ENCODE measurements at places on chromosomes 11 and 22.

DNA sequence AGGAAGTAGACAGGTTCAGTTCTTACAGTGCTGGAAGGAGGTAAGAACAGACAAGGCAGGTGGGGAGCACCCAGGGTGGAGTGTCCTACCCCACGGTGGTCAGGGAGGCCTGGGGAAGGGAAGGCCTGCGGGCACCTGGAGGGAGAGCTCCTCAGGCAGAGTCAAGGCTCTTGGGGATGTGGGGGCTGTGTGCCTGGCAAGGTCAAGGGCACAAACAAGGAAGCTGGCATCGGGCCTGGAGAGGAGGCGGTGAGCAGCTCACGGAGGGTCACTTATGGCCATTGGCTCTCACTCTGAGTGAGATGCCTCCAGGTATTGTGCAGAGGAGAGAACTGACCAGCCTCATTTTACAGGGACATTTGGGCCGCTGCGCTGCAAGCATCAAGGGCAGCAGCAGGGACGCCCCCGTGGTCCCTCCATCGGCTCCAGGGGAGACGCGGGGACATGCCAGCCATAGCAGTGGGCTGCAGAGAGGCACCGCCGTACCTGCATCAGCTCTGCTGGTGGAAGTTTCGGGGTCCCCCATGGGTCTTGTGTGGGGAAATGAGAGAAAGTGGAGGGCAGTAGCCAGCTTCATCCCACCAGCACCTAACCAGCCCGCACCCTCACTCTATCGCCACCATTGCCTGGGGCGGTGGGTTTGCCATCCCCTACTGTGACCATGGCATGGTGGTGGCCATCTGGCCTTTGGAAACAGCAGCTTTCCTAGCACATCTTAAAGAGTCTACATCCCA, 37.5 kb upstream of the RTL6 start:
- no peak for DNase-seq

DNA sequence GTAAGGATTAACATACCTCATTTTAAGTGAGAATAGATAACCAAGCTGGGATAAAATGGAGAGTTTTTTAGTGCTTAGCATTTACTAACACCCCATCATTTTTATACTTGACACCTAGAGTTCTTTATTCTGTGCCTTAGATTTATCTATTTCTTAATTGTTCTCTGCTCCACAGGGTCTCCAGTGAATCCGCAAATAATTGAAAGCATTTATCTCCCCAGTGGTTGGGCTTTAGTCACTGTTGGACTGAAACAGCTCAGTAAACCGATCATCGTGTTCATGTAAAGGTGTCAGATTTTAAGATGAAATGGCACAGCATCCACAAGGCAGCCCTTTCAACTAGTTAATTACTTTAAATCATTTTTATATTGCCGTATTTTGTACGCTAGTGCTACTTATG, 17.8 kb upstream of the GRIA4 start:
- DNase-seq: no peak

- DNase-seq: no peak
Observed at GRCh38 chr11:41431784-41432183, 27.7 kb downstream of the LRRC4C start.

- no peak for DNase-seq
Observed at GRCh38 chr11:130022799-130023198, 20.2 kb upstream of the PRDM10 start.

DNA sequence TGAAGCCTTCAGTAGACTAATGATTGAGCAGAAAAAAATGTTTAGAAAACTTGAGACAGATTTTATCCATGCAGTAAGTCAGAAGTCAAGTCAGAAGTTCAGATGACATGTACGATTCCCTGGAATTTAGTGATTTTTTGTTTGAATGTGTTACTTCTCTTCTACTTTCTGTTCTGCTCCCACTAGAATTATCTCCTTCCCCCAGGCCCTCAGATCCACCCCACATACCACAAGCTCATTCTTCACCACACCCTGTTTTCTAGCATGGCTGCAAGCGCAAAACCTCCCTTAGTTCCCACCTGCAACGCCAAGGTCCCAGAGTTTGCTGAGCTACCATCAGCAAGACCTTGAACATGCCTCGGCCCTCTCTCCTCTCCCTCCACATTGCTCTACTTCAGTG, 64.1 kb downstream of the KCNJ1 start:
- DNase-seq: no peak

DNA sequence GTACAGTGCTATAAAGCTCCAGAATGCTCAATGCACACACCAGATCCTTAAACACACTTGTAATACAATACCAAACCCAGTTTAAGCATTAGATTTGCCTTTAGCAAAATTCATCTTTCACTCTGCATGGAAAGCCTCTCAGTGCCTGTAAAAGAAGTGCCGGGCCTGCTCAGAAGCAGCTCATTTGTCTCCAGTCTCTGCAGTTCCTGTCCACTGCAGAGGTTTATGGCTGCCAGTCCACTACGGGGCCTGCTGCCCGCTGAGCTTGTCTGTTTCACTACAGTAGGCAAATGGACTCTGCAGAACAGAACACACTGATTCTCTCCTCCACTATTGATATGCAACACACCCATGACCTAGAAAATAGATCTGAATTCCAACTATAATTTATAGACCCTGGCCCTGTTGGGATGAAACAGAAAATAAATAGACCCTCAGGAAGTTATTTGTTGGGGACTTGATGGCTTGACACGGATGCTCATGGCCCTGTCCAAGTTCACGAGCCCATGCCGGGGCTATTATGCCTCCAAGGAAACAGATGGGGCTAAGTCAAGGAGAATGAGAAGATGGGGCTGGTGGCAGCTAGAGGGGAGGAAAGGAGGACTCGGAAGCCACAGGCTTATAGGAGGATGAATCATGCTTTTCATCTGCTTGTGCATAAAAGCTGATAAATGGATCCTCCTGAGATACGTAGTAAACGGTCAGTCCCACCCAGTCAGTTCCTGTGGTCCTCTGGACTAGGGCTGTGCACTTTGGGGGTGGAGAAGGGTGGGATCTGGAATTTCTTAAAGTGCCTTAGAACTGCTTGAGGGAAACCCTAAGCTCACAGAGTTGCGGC, 416.8 kb upstream of the TENM4 start:
- no peak for DNase-seq

- no peak for DNase-seq
Observed at GRCh38 chr22:41521126-41521525, 23.1 kb downstream of the POLR3H start.

- no peak for DNase-seq
Observed at GRCh38 chr22:50701076-50701419, 28.4 kb downstream of the SHANK3 start.

DNA sequence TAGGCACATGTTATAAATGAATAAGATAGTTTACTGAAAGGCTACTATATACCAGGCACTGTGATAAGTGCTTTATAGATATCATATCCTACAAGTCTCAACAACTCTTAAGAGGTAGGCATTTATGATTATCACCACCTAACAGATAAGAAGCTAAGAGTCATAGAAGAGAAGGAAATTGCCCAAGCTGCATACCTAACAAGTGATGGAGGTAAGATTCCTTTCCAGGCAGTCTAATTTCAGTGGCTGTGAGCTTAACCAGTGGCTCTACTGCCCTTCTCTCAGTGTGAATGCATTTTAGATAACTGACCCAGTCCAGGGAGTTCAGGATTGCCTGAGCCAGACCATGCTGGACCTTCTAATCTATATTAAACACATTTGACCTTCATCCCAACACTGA, 39.2 kb downstream of the HEPHL1 start:
- no peak for DNase-seq

- DNase-seq: no peak
Observed at GRCh38 chr11:33063326-33063881, 24.0 kb downstream of the TCP11L1 start.

DNA sequence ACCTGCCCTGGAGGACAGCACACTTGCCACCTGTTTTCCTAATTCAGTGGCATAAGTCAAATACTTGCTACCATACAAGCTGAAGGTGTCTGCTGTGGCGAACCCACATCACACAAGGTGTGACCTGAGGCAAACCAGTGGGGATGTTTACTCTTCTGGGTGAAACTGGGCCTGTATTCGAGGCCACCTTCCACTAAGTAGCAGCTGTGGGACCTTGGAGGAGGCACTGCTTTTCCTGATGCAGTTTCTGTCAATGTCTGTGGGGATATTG, 927.4 kb downstream of the BRD1 start:
- DNase-seq: no peak

GRCh38 chr22:26648011-26648497, 9.3 kb upstream of the MIAT start:
- no peak for DNase-seq

GRCh38 chr11:68659158-68659921, 25.0 kb upstream of the GAL start:
- no peak for DNase-seq

- DNase-seq: no peak
Observed at GRCh38 chr11:25527841-25528240, 804.1 kb upstream of the ANO3 start.

DNA sequence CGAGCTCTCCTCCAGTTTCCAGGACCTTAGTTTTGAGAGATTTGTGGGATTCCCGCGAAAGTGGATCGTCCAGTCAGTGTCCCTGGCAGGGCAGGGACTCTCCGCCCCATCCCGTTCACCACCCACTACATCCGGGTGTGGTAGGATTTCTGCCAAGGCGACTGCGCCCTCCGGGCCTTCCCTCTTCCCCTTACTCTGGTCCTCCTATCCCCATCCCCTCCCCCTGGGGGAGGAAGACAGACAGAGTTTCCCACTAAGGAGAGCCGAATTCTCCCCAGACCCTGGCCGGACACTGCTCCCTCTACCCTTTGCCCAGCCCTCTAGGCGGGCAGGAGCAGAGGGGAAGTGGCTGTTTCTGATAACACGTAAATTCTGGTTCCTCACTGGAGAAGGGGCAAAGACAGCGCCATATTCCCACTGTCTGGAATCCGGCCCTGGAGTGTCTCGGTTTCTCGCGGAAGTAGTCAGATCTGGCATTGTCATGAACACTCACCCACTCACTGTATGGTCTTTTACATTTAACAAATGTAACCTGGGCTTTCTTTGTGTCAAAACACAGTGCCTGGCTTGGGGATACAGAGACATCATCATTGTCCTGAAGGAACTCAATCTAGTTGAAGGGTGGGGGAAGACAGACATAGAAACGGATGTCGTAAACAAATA, 1.1 kb upstream of the NECTIN1 start:
- DNase-seq: no peak

DNA sequence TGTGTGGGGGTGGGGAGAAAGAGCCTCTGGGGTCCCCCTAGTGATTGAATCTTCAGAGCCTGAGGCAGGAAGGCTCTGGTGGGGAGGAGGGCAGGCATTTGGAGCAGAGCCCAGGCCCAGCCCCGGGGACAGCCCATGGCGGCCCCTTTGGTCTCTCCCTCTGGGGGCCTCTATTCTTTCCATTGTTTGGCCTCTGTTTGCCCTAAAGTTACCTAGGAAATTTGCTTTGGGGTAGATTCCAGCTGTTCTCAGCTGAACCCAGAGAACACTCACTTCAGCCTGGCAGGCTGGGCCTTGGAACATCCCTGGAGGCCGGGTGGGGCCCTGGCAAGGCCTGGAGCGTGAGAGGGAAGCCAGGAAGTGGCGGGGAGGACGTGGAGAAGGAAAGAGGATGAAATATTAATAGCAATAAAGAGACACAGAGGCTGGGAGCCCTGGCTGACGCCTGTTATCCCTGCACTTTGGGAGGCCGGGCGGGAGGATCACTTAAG, 22.9 kb upstream of the A4GALT start:
- no peak for DNase-seq

- no peak for DNase-seq
Observed at GRCh38 chr22:22745225-22746060, 101.0 kb downstream of the GGTLC2 start.

- DNase-seq: no peak
Observed at GRCh38 chr22:48760481-48761390, 1066.9 kb downstream of the BRD1 start.

DNA sequence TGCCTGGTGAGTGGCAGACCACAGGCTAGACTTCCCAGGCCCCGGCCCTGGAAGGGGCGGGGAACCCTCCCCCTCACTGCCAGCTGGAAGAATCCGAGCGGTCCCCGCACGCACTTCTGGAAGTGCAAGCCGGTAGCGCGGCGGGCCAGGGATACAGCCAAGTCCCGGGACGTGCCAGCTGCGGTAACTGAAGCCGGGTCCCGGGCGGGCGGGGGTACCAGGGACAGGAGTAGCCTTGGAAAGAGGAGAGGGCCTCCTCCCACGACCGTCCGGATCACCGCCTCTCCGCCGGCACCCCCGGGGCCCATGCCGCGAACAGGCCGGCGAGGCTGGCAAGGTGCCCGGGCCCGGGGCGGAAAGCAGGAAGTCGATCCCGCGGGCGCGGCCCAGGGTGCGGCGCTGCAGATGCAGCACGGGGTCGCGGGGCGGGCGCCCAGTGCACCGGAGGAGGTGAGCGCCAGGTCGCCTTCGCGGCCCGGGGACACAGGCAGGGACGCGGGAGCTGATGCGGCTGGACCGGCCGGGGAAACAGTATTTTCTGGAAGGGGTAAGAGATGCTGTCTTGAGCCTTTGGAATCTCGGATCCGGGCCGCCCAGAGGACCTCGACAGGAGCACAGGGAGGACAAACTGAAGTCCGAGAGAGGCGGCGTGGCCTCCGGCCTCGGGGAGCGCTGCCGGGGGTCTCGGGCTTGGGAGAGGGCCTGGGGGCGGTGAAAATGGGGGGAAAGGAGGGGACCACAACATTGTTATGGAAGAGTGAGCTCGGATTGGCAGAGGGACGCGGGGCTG, 783 bp upstream of the SLC35C1 start:
- DNase-seq: peak; percentile 54

GRCh38 chr22:29481265-29482000, 1.4 kb downstream of the NEFH start:
- DNase-seq: no peak

DNA sequence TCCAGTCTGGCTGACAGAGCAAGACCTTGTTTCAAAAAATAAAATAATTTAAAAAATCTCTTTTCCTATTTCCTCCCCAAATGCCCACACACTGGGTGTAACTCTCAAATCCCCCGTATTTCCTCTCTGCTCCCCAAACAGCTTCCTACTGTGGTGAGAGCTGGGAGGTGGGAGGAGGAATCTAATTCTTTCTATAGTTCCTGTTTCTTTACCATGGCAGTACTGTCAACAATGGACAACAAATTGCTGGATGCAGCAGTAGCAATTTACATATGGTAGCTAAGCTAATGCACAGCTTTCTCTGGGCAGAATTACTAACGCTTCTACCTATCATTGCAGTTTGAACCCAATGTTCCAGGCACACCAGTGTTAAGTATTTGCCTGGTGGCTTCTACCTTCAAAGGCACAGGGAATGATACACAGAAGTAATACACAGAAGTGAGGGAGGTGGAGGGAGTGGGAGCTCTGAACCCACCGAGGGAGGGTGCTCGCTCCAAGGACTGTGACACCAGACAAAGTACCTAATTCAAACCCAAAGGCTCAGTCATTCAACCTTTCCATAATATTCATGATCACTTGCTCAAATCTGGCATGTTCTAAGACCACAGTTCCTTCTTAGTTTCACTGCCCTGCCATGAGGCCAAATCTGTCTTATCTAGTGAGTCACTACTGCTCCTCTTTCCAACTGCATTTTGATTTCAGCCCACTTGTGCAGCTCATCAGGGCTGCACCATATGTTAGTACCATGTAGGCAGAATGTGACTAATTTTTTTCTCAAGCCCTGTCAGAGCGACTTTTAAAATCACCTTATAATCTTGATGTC, 37.9 kb downstream of the CELF1 start:
- DNase-seq: no peak

Measured in T follicular helper cell (primary cell).